EL (cell line): ENCODE measurements at places on chromosomes 7 and 10.
A peak's percentile ranks its signal among the peaks of the same experiment; 100 is the strongest.

DNA sequence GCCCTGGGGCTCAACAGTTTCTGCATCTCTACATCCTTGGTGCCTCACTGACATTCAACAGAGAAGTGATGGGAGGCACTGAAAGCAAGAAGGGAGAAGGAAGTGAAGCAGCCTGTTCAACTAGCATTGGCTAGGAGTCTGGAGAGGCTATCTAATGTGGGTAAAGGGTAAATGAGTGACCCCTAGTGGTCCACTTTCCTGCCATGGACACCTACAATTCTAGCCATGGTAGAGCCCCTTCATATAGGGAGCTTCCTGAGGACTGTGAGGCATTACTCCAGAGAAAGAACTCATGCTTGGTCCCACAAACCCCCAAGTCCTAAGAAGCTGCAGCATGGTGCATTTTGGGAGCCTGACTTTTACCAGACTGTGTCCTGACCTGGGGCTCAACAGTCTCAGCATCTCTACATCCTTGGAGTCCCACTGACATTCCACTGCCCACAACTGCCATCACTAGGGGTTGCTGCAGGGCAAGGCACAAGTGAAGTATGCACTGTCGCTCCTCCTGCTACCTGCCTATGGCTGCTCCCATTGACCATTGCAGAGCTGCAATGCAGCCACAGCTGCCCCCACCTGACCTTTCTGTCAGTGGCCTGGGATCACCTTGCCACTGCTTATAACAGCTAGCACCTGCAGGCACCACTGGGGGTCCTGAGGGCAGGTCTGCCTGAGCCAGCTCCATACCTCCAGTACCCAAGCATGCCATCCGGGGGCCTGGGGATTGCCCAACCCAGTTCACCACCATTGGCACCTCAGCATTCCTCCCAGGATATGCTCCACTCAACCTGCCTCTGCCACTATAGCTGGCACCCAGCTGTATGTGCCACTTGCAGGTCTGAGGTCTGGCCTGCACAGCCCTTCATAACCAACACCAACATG is 44.1 kb upstream of the CDK6 start:
- peak; percentile 21 for DNase-seq

- DNase-seq = no peak
Observed at GRCh38 chr10:124642088-124642710, 102.0 kb downstream of the FAM53B start.

DNA sequence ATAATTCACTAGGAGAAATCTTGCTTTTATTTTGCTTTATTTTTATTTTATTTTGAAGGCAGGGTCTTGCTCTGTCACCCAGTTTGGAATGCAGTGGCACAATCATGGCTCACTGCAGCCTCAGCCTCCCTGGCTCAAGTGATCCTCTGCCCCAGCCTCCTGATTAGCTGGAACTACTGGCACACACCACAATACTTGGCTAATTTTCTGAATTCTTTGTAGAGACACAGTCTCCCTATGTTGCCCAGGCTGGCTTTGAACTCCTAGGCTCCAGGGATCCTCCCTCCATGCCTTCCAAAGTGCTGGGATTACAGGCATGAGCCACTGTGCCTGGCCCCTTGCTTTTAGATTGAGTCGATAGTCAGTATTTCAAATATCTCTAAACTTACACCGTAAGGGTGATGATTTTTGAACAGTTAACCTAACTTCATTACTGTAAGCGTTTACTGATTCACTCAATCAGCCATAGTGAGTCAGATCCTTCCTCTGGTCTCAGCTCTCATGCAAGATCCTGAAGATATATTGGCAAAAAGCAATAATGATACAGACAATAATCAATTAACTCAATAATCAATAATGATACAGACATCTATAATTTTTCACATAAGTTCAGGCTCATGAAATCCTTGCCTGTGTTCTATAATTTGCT is 239.5 kb downstream of the KIAA1217 start:
- DNase-seq = peak; percentile 53

DNA sequence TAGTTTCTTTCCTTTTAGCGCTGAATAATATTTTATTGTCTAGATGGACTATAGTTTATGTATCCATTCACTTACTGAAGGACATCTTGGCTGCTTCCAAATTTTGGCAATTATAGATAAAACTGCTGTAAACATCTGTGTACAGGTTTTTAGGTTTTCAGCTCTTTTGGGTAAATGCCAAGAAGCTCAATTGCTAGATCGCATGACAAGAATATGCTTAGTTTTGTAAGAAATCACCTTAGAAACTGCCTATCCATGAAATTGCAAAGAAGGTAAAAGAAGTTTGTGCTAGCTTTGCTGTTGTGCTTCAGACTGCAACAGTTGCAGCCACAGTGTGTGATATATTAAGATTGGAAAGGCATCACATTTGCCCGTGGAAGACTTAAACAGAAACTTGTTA is 103.2 kb upstream of the TNS3 start:
- no peak for DNase-seq

DNA sequence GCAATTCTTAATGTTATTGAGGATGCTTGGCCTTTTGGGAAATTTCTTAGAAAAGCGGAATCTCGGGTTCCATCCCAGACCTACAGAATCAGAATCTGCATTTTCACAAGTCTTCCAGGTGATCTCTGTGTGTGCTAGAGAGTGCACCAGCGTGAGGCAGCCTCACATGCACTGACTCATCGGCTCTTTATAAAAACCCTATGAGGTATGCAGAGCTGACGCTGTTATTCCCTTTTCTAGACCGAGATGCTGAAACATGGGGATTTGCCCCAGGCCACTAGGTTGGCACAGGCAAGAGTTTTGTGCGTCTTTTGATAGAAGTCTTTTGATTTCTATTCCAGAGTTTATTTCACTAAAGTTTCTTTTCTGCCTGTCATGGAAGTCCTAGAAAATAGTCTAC is 61.2 kb downstream of the CDCA7L start:
- no peak for DNase-seq

GRCh38 chr7:143352531-143353002 is 9.9 kb downstream of the FAM131B start:
- DNase-seq = no peak

- no peak for DNase-seq
Observed at GRCh38 chr7:63067897-63068585, 930.6 kb upstream of the ZNF722 start.

GRCh38 chr7:150612925-150613324 is 19.3 kb downstream of the GIMAP6 start:
- no peak for DNase-seq

GRCh38 chr7:138935465-138936011 is 45.7 kb downstream of the KIAA1549 start:
- DNase-seq = peak; percentile 88

- DNase-seq = no peak
Observed at GRCh38 chr7:105367458-105367857, 21.3 kb downstream of the SRPK2 start.

DNA sequence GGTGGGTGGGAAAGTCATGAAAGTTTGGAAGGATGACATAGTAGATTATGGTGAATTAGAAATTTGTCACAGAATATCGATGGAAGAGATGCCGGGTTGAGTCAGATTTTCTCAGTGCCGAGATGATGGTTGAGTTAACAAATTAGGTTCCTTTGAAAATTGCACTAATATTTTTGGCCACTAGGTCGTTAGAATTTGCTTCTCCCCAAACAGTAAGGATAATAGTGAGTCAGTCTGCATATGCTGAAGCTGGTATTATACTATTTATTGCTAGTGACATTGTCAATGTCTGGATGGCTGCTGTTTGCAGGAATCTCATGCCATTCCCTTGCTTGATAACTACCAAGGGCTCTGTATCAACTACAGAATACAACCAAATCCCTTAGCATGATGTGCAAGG is 37.7 kb upstream of the MINDY3 start:
- peak; percentile 11 for DNase-seq

- peak; percentile 19 for DNase-seq
Observed at GRCh38 chr10:22740180-22740579, 25.8 kb upstream of the PIP4K2A start.

- no peak for DNase-seq
Observed at GRCh38 chr10:80195046-80195574, 10.2 kb downstream of the ANXA11 start.

DNA sequence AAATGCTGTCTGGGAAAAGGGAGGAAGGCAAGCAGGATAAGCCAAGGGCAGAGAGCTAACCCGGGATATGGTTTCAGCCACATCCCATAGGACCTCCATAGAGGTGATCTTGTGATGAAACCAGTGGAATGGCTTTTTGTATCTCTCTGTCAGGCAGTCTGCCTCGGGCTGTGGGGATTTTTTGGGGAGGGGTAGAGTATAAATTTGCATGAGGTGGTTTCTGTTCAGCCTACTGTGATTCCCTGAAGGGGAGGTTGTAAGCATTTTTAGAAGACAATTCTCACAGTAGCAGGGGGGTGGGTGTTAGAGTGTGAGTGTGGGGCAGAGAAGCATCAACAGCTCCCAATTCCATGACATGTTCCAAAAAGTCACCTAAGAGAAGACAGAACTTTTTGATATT is 11.8 kb downstream of the OR9A2 start:
- DNase-seq = no peak

DNA sequence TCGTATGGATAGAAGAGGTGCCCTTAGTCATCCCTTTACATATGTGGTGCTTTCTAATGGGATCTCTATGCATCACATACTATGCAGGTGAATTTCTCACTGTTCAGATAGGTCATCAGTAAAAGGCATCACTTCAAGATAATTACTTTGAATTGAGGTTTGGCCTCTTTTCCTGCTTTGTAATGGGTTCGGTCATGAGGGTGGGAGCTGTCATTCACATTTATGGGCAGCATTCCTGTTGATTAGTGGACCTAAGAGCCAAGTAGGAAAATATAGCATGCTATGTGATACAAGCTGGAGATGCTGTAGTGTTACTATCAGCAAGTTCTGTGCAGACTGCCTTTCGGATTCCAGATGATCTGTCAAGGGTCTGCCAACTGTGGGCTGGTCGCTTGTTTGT is 156.3 kb downstream of the LCOR start:
- DNase-seq = no peak

- peak; percentile 84 for DNase-seq
Observed at GRCh38 chr10:31318854-31319601, at the start of gene ZEB1. ZEB1 (plus strand) TSS chr10:31319216; CDS start chr10:31319235, 19 bp downstream.

GRCh38 chr7:88546808-88547207 is 212.7 kb upstream of the ZNF804B start:
- DNase-seq = peak; percentile 1

- DNase-seq = peak; percentile 54
Observed at GRCh38 chr7:151705636-151706276, 171.2 kb downstream of the PRKAG2 start.

- peak; percentile 94 for DNase-seq
Observed at GRCh38 chr10:31947144-31947926, 18.7 kb upstream of the ARHGAP12 start.

DNA sequence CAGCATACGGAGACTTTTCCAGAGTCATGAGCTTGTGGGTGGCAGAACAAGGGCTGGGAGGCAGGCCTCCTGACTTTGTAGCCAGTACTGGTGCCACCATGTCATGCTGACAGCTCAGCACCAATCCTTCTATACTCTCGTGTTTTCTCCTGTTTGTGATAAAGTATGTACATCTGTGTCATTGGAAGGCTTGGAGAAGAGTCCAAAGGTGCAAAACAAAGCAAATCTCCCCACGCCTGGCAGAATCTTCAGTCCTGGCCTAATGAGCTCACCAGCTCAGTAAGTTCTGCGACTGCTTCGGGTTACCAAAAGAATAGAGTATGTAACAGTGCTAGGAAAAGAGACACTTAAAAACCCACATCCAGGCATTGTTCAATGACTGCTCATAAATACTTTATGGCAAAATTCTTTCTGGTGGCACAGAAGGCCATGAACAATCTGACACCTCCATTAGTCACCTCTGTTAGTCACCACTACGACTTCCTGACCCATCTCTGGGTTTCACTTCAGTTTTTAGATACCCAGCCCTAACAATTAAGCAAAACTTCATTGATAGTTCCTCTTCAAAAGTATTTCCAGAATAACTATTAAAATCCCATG is 24.5 kb downstream of the STEAP1 start:
- peak; percentile 88 for DNase-seq

- peak; percentile 37 for DNase-seq
Observed at GRCh38 chr10:61701055-61701705, 38.5 kb downstream of the CABCOCO1 start.

DNA sequence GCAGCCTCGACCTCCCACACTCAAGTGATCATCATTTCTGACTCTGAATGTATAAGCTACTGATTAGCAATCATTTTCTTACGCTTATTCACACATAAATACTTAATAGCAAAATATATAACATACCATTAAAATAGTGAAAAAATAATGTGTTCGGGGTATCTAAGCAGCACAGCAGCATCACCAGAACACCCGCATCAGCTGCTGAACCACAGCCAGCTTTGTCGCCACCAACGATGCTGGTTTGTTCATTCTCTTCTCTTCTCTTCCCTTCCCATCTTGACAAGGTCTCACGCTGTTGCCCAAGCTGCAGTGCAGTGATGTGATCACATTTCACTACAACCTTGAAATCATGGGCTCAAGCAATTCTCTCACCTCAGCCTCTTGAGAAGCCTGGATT is 425.1 kb upstream of the LRGUK start:
- DNase-seq = no peak

GRCh38 chr7:73395538-73396503 is 37.8 kb upstream of the FZD9 start:
- no peak for DNase-seq

GRCh38 chr10:11168423-11169090 is 150.9 kb downstream of the CELF2 start:
- no peak for DNase-seq

DNA sequence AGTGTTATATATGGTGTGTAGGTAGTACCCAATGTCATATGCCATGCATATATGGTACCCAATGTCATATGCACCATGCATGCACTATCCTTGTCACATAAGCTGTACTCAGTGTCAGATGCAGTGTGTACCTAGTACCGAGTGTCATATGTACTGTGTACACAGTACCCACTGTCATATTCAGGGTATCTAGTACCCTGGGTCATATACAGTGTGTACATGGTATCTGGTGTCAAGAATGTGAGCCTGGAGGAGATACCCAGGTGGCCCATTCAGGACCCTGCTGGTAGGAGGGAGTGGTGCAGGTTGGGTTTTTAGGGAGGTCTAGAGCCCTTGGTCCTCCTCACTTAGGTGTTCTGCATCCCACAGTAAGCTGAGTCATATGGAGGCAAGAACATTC is 1.8 kb downstream of the ZMYND11 start:
- DNase-seq = peak; percentile 41

DNA sequence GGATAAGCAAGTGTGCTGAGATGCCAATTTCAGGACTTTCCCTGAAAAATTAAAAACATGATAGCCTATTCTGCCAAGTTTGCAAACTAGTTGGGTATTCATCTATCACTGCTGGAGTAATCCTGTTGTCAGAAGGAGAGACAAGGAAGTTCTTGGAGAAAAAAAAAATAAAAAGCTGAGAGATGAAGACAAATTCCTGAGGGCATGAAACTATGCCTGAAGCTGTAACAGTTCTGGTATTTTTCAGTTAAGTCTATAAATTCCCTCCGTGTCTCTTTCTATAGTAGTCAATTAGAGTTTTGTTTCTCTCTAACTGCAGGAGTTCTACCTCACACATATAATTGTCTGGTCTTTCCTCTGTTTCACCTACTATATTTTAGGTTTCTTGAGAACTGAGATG is 95.7 kb downstream of the DGKB start:
- DNase-seq = peak; percentile 61
